ENCODE measurements at places on chromosomes 12 and 14.

GRCh38 chr14:70671652-70672644 is 30.2 kb downstream of the TTC9 start:
- DNase-seq = no peak

DNA sequence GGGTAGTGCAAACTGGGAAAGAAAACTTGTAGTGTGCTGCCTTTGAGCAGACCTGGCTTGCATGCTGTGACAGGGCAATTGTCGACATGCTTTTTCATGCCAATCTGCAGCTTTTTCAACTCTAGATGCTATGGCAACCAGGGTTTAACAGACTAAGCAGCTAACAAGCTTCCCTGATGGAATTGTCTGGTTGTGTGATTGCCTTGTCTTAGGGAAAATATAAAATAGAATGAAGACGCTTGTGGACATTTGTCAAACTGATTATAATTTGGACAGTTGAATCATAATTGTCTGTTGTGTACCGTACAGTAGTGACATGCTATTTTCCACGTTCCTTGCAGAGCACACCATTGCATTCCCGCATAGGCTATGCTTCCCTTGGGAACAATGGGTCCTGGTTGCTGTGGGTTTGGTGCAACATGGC is 113.0 kb downstream of the FOXG1 start:
- DNase-seq = no peak

DNA sequence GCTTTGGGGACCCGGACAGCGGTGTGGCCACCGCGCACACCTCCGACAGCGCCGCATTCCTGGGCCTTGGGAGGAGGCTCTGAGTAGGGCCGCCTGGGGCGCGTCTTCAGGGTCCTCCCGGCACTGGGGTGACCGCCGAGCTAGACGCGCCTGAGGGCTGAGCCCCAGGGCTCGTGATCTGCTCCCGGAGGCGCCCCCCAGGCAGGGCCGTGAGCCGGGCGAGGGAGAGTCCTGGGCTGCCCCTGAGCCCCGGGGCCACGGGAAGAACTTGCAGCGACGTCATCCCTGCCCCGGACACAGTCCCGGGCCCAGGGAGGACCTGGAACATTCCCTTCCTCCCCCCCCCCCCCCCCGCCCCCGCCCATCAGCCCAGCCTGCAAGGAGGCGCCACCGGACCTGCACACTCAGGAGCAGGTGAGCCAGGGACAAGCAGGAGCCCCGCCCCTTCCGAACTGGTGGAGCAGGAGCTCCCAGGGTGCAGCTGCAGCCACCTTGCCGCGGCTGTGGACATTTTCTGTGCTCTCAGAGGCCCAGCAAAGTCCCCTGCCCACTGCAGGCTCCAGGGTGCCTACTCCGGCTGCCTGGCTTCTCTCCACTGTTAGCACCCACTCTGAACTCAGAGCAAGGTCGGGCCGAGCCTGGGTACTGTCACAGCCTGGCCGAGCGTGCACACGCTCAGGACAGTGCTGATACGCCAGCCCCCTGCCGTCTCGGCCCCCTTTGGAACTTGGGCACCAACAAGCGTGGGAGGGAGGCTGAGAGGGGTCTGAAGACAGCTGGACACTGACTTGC is 50.7 kb downstream of the A2M start:
- DNase-seq = no peak

- no peak for DNase-seq
Observed at GRCh38 chr14:56378475-56378877, 201.1 kb upstream of the TMEM260 start.

- DNase-seq = no peak
Observed at GRCh38 chr12:49019120-49019430, 499 bp upstream of the PRKAG1 start.

DNA sequence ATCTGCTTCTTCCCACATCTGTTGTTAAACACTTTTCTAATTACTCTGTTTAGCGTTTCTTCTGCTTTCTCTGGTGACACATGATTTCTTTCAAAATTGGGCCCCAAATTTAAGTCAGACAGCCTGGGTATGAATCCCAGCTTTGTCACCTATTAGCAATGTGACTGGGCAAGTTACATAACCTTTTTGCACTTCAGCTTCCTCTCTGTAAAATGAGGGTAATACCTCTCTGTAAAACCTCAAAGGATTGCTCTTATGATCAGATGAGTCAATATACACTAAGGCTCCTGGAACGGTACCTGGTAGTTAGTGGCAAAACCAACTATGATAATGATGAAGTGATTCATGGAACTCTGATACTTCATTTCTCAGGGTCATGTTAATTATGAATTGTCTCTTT is 33.0 kb downstream of the E2F7 start:
- DNase-seq = no peak

DNA sequence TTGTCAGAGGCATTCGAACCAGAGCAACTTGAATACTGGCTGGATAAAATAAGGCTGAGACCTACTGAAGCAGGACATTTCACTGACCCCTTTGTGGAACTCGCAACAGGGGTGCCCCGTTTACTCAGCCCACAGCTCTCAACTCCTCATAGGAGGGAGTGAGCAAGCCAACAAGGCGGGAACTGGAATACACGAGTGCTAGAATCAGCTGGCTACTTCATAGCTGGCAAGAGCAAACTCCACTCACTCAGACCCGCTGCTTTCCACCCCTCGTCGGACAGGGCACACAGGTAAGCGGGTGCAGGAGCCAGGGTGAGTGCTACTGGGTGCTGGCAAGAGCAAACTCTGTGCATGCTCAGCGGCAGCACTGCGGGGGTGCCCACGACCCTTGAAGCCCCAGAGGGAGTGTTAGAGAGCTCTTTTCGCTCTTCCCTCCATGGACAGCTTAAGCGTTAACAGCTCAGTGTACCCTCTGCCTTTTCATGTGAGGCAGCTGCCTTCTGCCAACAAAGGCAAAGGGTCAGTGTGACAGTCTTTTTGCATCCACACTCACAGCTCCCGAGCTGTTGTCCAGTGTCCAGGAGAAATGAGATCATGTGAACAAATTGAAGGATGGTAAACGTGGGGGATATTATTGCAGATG is 15.7 kb downstream of the CAPZA3 start:
- DNase-seq = no peak

- no peak for DNase-seq
Observed at GRCh38 chr14:61266891-61267740, 14.0 kb downstream of the TMEM30B start.

DNA sequence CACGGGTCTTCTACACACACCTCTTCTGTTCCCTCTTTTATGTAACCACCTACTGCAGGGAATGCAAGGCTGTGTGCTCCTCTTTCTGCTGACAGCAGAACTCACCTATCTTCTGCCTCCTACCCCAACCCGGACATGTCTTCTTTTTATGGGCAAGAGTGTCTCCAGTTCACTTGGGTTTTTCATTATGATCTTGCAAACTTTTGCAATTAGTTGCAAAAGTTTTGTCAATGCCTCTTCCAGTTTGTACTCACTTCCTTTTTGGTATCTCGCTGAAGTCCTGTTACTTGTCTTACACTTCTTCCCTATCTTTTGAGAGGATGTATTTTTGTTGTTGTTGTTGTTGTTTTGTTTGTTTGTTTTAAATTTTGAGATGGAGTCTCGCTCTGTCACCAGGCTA is 50.6 kb downstream of the DRAM1 start:
- no peak for DNase-seq

DNA sequence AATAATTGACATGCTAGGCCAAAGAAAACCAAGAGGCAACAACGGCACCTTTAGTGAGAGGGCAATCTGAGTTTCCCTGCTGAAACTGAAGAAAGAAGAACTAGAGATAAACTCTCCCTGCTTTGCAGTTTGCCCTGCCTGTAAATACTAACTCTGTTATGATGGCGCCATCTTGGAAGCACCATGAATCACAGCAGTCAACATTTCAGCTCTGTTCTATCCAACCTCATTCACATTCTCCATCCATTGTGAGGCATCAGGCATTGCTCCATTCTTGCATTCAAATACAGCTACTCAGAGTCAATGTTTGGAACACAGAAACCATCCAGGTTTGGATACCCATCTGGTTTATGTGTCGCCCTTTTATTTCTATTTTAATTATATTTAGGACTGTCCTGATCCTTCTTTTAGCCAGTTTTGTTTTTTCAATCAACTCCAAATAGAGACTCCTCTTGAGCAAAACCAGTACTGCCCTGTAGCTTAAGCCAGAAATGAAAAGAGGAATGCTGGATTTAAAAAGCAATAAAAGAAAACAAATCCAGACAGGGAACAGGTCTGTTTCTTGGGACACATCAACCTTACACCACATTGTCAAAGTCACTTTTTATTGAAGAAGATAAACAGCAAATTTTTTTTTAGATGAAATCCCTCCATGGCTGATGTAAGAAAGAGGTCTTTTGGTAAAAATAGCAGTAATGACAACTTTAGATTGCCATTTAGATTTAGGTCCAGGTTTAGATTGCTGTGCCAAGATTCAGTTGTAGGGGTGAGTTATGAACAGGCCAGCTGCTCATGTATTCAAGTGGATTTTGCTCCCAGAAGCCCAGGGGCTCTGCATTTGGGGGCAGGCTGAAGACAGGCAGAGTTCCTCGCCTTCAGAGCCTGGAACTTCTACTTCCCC is 33.3 kb upstream of the PPM1A start:
- DNase-seq = no peak

- DNase-seq = no peak
Observed at GRCh38 chr14:35287431-35288013, 4.7 kb upstream of the PSMA6 start.

- no peak for DNase-seq
Observed at GRCh38 chr12:2192231-2192630, 139.4 kb downstream of the CACNA1C start.

DNA sequence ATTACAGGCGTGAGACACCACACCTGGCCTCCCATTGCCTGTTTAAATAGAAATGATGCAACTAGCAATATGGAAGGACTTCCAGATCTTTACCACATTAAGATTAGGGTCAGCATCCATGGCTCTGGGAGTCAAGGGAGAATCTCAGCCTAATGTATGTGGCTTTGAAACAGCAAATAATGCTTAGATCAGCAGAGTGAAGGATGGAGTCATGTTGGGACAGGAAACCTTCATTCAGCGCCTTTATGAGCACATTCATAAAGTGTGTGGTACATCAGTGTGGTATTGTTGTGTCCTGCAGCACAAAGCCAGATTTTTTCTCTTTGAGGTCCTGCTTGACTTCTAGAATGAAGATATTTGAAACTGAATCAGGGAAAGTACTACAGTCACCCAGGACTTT is 15.3 kb upstream of the SPSB2 start:
- no peak for DNase-seq

DNA sequence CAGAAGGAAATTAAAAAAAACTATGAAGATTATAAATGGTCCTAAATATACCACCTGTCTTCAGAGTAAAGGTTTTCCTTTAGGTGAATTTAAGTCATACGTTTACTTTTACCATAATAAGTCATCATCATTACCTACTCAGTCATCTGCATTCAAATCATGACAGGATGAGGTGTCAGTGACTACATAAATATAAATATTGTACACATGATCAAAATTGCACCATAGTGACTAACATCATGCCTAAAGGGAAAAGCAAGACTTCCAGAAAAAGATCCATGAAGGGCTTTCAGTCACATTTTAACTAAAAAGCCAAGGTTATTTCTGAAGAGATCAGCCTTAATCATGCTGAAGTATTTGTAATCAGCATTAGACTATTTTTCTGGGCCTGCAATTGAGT is 759.9 kb upstream of the FLRT2 start:
- DNase-seq = no peak
